H1 (cell line): ENCODE measurements at places on chromosomes 1 and 21. TPM values are rescaled to one million over a fixed set of nuclear protein-coding genes. Genes with fewer than 3 reads are reported as not detected.

The SPRR4 gene
- total RNA-seq = not detected in 2 replicates

DNA sequence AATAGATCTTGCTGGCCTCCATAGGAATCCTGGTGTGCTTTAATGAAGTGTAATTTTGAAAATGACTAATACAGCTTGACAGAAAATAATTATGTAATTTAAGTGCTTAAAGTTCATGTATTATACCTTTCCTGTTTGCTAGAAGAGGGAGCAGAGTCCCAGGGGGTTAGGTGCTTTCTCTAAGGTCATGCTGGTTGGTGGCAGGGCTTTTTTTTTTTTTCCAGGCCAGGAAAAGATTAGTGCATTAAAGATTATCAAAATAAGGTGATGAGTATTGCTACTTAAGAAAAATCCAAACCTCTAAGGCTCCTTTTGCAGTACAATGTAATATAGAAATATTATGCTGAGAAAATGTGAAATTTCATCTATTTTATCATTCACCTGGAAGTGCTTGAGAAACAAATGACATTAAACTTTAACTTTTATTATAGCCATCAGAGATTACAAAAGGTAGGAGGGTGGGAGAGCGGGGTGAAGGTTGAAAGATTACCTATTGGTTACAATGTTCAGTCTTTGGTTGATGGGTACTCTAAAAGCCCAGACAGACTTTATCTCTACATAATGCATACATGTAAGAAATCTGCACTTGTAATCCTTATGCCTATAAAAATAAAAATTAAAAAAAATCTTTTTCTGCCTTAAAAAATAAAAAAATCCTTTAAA, 110.8 kb downstream of the RABGAP1L start:
- DNase-seq = no peak

The LCE1F gene
- not detected in 2 replicates for total RNA-seq

GRCh38 chr21:45841033-45841432, 140.5 kb upstream of the COL6A1 start:
- DNase-seq = no peak

The C1orf74 gene
- total RNA-seq = 3.9 and 4.1 TPM in 2 replicates

The MANEAL gene
- 4.2 and 4.8 TPM in 2 replicates for total RNA-seq
